DMS153 (cell line): ENCODE measurements at places on chromosomes 12 and 14.
A peak's percentile ranks its signal among the peaks of the same experiment; 100 is the strongest.

- no peak for DNase-seq
Observed at GRCh38 chr12:95096378-95096777, 23.0 kb upstream of the NR2C1 start.

GRCh38 chr12:93567174-93567573 is 5.3 kb upstream of the SOCS2 start:
- DNase-seq: no peak

DNA sequence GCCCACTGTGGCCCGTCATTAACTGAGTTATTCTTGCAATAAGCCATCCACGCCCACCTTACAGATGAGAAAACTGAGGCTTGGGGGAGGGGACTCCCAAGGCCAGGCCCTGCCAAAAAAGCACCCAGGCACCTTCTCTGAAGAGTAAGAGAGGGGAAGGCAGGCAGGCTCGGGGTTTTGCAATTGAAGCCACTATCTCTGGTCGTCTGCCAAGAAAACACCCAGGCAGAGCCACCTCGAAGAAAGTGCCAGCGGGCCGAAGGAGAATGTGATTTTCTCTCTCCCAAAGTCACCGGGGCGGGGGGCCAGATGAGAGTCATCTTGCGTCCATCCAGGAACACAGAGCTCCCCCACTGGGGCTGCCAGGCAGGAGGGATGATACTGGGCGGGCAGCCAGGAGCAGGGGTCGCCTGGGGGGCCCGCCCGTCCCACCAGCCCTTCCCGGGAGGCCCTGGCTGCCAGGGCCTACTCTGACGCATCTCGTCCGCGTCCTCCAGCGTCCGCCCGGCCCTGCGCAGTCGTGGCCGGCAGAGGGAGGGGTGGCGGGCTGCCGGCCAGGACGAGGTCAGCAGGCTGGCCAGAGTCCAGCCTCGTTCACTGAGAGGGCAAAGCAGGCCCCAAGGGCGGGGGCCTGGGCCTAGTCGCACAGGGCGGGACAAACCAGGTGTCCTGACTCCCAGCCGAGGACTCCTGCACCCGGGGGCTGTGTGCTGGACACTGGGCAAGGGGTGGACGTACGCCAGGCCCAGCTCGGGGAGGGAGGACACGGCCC is 74.3 kb downstream of the RFLNA start:
- DNase-seq: no peak

DNA sequence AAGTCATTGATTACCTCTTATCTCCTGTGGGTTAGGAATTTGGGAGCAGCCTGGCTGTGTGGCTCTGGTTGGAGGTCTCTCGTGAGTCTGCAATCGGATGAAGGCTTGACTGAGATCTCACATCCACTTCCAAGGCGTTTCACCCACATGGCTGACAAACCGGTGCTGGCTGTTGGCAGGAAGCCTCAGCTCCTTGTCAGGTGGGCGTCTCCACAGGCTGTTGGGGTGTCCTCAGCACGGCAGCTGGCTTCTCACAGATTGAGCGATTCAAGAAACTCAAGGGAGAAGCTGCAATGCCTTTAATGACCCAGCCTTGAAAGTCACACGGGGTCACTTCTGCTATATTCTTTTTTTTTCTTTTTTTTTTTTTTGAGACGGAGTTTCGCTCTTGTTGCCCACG is 28.6 kb upstream of the CORO1C start:
- DNase-seq: no peak

GRCh38 chr12:67116134-67116533 is 153.0 kb upstream of the CAND1 start:
- DNase-seq: no peak

- no peak for DNase-seq
Observed at GRCh38 chr12:15584366-15585041, 204.7 kb downstream of the EPS8 start.

GRCh38 chr12:46303039-46303666 is 34.3 kb upstream of the SLC38A1 start:
- no peak for DNase-seq

DNA sequence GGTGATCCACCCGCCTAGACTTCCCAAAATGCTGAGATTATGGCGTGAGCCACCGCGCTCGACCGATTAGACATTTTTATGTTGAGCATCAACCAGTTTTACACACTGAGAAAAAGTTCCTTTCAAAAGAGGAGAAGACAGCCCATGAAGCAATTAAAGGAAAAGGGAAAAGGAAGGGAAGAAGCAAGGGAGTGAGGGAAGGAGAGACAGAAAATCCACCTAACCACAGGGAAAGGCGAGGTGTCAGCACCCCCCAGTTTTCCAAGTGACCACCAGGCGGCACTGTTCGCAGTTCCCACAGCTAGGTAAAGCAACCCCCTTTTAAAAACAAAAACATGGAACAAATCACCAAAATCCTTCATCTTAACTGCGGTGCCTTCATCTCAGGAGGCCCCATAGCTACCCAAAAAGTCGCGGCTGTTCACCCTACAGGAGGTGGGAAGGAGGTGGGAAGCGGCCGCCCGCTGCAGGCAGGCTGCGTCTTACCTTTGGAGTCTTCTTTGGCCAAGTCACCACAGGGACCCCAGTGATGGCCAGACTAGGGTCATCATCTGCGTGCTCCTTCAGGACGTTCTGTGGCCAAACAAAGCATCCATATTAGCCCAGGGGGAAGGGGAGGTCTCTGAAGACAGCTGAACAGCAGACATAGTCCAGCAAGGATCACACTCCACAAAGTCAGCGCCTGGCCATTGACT is 86.6 kb downstream of the KDM2B start:
- DNase-seq: no peak

GRCh38 chr14:33839193-33840076 is 111.4 kb downstream of the EGLN3 start:
- peak; percentile 11 for DNase-seq

DNA sequence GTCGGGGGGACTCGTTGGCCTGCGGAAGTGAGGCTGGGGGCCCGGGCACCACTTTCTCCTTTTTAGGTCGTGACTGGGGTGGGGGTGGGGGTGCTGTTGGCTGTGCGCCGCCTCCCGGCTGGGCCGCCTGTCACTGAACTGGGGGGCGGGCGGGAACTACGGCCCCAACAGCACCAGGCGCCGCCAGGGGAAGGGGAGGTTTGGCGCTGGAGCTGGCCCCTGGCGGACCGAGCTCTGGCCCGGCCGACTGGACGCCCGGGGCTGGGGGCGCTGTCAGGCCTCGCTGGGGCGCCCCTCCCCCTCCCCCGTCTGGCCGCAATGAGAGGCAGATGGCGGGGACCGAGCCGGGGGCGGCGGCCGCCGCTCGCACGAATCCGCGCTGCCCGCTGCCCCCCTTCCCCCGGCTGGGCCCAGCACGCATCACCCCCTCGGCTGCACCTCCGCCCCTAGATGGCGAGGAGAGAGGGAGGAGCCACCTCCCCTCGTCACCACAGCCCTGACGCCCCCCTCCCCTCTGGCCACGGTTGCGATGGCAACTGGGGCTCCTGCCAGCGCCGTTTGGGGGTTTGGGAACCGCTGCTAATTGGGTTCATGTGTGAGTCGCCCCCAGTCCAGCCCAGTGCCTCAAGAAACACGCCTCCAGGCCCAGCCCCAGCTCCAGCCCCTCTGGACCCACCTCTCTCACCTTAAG is 723 bp downstream of the NFATC4 start:
- no peak for DNase-seq

- DNase-seq: no peak
Observed at GRCh38 chr14:89564989-89565388, 148.0 kb upstream of the FOXN3 start.

GRCh38 chr14:80535171-80535570 is 323.9 kb upstream of the DIO2 start:
- DNase-seq: no peak

DNA sequence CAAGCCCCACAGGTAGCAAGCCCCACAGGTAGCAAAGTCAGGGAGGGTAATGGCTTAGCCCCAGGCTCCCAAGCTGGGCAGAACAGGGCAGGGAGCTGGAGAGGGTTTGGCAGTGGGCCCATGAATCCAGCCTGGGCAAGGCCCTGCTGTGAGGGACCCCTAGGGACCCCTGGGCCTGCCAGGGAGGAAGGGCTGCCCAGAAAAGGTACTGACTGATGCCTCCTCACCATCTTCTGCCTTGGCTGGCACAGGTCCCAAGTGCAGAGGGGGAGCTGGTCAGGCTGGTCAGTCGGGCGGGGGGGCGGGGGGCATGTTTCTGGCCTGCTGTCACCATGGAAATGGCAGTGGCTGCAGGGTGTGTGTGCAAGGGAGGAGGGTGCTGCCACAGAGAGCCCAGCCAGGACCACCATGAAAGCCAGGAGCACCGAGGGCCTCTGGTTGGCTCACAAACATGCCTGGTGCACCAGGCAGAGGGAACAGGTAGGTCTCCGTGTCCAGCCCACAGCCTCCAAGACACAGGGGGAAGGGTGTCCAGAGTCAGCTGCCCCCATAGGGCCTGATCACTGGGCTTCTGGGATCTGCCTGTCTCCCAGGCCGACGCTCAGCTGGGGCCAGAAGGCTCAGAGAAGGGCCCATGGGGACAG is 1.5 kb upstream of the CRIP2 start:
- no peak for DNase-seq

DNA sequence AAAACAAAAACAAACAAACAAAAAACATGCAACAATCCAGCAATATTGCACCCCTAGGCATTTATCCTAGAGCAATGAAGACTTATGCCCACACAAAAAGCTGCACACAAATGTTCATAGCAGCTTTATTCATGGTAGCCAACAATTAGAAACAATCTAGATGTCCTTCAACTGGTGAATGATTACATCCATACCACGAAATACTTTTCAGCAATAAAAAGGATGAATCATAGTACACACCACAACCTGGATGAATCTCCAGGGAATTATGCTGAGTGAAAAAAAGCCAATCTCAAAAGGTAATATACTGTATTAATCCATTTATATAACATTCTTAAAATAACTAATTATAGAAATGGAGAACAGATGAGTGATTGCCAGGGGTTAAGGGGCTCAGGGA is 14.5 kb upstream of the GPR162 start:
- DNase-seq: no peak

GRCh38 chr14:34181338-34181737 is 230.5 kb upstream of the EGLN3 start:
- DNase-seq: peak; percentile 80
